ENCODE measurements at places on chromosomes 11 and 22. TPM values are rescaled to one million over a fixed set of nuclear protein-coding genes. Genes with fewer than 3 reads are reported as not detected.

GRCh38 chr11:14904745-14905103 is 12.7 kb upstream of the CYP2R1 start:
- DNase-seq, result peak; percentile 88

DNA sequence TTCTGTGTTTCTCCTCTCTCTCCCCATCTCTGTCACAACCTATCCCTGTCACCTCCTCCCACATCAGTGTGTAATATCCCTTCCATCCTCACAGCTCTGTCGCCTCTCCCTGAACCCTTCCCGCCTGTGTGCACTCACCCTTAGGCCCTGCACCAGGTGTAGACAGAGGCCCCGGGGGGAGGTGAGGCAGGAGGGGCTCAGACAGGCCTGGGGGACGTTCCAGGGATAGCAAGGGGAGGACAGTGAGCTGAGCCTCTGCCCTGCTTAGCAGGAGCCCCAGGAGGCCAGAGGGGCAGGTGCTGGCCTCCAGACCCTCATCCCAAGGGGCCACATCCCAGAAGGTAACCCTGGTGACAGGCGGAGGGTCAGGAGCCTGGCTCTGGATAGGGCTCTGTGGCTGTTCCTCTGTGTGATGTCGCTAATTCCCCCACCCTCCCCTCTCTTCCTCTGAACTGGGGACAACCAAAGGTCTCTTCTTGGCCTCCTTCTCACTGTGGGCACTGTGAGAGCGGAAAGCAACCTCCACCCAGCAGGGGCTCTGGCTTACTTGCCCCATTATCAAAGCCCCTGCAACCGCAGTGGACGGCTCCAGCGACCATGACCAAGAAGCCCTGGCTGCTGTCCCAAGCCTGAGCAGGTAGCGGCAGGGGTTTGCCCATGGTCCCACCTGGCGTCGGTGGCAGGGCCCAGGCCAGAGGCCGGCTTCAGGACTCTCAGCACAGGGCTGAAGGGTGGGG is 35.7 kb downstream of the KCNJ4 start:
- no peak for DNase-seq

DNA sequence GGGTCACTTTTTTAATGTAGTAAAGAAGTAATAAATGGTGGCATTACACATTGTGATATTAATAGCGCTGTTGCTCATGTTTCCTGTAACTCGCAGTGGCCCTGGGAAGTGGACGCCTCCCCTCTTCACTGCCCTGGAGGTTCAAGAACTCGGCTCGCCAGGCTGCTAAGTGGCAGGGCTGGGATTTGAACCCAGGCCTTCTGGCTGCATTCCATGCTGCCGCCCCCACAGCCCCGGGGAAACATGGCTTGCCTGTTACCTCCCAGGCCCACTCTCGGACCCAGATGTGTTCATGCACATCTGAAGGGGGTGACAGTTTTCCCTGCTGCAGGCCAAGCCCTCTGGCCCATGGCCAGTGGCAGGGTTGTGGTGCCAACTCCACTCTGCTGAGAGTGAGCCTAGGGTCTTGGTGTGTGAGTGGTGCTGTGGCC is 25.0 kb upstream of the MGAT3 start:
- no peak for DNase-seq

GRCh38 chr11:61293867-61294716 is 1.0 kb downstream of the VWCE start:
- peak; percentile 42 for DNase-seq

- DNase-seq, result no peak
Measured at GRCh38 chr22:38469306-38469781, 1.4 kb downstream of the KDELR3 start.

- DNase-seq, result no peak
Measured at GRCh38 chr11:67304511-67305113, 1.3 kb downstream of the SSH3 start.

GRCh38 chr11:104620991-104621390 is 277.3 kb downstream of the CASP12 start:
- DNase-seq, result no peak

GRCh38 chr22:42630901-42631602 is 9.3 kb downstream of the ATP5MGL start:
- no peak for DNase-seq

- no peak for DNase-seq
Measured at GRCh38 chr11:35017528-35018342, 101.3 kb downstream of the PDHX start.

DNA sequence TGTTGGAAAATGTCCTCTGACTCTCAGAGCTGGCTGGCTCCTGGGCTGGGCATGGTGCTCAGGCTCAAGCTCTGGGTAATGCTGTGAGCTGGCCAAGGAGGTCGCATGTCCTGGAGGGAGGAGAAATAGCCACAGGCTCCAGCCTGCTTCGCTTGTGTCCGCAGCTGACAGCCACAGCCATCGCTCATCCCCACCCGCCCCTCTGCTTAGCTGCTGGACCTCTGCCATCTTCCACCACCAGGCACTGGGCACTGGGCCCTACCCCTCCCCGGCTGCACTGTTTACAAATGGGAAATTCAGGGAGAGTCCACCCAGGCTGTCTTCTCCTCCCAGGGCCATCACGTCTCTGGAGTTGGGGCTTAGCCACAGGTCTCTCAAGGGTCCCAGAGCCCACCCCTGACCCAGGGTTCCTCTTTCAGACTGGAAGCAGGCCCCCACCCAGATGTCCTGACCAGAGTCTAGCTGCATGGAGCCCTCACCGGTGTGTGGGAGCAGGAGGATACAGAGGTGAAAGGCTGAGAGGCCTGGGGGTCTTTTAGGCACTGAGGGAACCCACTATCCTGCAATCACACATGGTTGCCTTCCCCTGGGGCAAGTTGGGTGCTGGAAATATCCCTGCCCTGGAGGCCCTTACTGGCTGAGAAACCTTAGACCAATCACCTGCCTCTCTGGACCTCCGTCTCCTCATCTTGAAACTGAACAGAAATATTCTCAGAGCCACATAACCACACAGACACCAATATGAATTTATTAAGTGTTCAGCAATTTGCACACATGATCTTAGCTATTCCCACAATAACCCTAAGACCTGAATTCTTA is 62.7 kb downstream of the CD82 start:
- DNase-seq, result no peak

GRCh38 chr22:41892721-41893120 is 22.2 kb downstream of the SHISA8 start:
- DNase-seq, result no peak

- no peak for DNase-seq
Measured at GRCh38 chr11:79392161-79392560, 48.7 kb downstream of the TENM4 start.

DNA sequence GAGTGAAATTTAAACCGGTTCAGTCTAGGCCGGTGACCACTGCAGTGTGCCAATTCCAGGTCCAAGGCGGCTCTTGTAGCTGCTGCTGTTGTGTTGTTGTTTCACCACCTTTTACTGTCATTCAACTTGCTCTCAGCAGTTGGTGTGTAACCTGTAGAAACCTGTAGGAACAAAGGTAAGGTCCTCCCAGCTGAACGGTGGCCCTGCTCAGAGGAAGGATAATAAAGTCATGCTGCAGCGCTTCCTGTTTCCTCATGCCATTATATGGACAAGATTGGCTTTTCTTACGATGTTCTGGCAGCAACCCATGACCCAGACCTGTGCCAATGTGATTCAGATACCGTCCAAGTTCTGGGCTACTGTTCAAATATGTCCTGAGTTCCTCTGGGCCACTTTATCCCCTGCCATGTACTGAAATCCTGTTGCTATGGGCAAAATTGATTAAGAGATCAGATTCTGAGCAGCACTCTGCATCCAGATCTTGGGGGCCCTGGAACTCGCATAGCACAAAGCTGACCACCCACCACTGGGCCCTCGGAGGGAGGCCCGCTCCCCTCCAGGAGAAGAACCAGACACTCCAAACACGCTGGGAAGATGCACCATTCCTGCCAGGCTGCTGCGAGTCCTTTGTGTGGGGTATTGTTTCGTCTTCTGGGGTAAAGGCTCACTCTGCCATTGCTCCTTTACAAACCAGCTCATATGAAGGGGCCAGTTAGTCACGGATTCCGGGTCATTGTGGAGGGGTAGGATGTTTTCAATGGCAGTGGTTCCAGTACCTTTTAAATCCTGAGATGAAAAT is 13.2 kb downstream of the FAM181B start:
- DNase-seq, result no peak

DNA sequence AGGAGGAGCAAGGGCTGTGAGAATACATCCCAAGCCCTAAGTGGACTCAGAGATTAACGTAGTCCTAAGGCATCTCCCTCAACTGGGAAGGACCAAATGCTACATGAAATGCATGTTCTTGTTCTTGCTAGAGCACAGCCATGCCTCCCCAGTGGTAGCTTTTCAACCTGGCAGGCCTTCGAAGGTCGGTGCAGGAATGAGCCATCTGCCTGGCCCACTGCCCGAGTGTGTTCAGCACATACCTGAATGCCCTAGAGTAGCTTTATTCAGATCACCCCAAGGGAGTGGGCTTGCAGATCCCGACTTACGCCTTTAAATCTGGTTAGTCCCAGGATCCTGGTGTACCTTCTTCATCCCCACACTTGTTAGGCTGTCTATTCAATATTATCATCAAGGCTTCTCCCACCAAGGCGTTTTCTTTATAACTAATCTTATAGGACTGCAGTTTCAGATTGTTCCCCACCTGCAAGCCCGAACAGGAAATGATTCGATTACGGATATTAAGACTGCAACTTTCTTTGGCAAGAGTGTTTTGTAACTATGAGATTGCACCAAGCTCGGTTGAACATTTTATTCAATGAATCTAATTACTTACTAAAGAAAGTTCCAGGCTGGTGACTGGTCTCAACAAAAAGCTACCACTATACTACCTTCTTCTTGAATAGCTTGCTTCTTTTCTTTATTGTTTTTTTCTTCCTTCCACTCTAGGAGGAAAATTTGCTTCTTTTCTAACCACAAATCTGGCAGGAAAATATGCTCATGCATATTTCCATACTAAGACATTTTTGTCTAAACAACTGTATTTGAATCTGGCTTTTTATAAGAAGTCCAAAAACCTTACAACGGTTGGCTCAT is 115.6 kb downstream of the SGSM3 start:
- no peak for DNase-seq

DNA sequence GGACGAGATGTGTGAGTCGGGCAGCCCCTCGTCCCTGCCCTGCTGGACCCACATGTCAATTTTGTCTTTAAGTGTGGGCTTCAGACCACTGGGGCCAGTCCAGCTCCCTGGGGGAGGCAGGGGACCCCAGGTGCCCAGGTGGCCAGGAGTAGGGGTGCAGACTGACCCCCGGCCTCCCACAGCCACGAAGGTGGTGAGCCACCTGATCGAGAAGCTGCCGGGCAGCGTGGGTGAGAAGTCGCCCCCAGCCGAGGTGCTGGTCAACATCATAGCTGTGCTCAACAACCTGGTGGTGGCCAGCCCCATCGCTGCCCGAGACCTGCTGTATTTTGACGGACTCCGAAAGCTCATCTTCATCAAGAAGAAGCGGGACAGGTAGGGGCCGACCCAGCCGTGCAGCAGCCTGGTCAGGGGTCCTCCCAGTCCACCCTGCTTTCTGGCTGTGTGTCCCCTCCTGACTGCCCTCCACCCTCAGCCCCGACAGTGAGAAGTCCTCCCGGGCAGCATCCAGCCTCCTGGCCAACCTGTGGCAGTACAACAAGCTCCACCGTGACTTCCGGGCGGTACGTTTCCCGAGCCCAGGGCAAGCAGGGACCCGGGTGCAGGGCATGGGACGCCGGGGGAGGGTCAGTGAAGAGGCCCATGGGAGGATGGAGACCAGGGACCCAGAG is 9.9 kb downstream of the PKP3 start:
- DNase-seq, result no peak

DNA sequence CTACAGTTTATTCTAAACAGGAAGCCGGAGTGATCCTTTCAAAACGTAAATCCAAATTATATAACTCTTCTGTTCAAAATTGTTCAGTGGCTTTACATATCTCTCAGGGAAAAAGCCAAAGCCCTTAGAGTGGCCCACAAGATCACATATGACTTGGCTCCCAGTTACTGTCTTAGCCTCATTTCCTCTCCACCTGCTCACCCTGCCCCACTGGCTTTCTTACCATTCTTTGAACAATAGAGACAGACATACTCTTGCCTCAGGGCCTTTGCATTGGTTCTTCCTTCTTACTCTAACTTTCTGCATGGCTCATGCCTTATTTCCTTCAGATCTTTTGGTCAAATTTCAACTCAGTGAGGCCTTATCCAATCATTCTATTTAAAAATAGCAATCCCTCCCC is 52.1 kb downstream of the STIM1 start:
- peak; percentile 58 for DNase-seq

DNA sequence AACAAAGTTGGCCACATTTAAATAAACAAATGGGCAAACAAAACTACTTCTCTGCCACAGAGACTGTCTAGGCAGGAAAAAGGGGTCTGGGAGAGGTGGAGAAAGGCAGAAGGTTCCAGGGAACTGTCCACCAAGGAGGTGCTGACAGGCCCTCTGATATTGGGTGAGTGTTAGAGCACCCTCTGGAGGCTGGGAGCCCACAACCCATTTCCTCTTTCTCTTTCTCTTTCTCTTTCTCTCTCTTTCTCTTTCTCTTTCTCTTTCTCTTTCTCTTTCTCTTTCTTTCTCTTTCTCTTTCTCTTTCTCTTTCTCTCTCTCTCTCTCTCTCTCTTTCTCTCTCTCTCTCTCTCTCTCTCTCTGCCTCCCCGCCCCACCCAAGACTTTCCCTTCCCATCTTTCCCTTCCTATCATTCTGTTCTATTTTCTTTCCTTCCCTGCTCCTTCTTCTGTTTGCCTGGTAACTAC is 912.8 kb downstream of the DLG2 start:
- peak; percentile 66 for DNase-seq

GRCh38 chr22:45612451-45612901 is 59.2 kb upstream of the ATXN10 start:
- DNase-seq, result peak; percentile 26

GRCh38 chr11:13284776-13285588 is 7.4 kb downstream of the BMAL1 start:
- peak; percentile 17 for DNase-seq

GRCh38 chr11:23480736-23481135 is 620.5 kb upstream of the CCDC179 start:
- DNase-seq, result no peak

DNA sequence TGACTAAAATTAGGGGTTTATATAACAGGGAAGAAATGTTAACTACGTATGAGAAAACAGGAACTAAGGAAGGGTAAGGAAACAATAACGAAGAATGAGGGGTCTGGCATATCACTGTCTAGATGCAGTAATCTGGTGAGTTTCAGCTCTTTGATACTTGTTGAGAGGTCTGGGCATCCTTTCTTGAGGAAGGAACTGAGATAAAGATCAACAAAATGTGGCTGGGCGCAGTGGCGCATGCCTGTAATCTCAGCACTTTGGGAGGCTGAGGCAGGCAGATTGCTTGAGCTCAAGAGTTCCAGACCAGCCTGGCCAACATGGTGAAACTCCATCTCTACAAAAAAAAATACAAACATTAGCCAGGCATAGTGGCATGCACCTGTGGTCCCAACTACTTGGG is 2.7 kb downstream of the DCDC1 start:
- peak; percentile 10 for DNase-seq

Gene NXPE4
- total RNA-seq, result not detected

Gene TBX1
- total RNA-seq, result not detected

Gene C11orf42
- not detected for total RNA-seq

Gene KCNJ1
- total RNA-seq, result not detected

Gene PHF21B
- not detected for total RNA-seq

Gene SGSM1
- 0.17 TPM for total RNA-seq

Gene GVQW3
- 1.7 TPM for total RNA-seq

Gene DGAT2
- 3.4 TPM for total RNA-seq

Gene PDGFD
- total RNA-seq, result not detected

Gene RPLP2
- total RNA-seq, result 3,940 TPM

Gene DTX4
- total RNA-seq, result 0.07 TPM

Gene TNNI2
- total RNA-seq, result not detected

Gene HBB
- not detected for total RNA-seq
